Cortex of kidney (tissue), 1 donor: ENCODE measurements at places on chromosomes 4 and X.

GRCh38 chr4:87941537-87942392 lies 33.7 kb upstream of the SPP1 start:
- no peak for DNase-seq

DNA sequence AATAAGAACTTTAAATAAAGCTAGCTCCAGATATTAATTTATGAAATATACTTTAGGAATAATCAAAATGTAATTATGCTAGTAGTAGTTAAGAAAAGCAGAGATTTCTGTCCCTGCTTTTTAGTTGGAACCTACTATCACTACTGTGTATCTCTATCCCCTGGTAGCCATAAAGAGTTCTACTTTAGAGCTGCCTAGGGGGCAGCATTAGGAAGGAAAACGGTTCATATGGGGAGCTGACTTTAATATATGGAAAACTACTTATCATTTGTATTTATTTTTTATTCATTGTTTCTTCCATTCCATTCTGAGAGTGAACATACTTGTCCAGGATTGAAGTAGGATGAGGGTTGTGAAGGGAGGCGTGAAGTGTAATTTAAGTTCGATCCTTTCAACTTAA lies 40.9 kb downstream of the CPEB2 start:
- no peak for DNase-seq

DNA sequence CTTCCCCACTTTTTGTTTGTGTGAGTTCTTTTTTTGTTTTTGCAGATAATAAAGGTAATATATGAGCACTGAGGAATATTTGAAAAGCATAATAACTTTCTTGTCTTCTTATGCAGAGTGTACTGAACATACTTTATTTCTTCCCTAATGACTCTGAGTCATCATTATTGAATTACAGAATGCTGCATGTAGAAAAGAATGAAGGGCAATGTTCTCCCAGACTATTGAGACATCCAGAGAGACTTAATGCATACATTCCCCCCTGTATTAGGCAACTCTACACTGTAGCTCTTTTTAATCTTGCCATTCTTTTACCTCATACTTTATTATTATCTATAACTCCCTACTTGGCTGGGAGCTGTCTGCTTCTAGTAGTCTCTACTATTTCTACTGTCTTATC lies 240.5 kb upstream of the ANKRD50 start:
- no peak for DNase-seq

DNA sequence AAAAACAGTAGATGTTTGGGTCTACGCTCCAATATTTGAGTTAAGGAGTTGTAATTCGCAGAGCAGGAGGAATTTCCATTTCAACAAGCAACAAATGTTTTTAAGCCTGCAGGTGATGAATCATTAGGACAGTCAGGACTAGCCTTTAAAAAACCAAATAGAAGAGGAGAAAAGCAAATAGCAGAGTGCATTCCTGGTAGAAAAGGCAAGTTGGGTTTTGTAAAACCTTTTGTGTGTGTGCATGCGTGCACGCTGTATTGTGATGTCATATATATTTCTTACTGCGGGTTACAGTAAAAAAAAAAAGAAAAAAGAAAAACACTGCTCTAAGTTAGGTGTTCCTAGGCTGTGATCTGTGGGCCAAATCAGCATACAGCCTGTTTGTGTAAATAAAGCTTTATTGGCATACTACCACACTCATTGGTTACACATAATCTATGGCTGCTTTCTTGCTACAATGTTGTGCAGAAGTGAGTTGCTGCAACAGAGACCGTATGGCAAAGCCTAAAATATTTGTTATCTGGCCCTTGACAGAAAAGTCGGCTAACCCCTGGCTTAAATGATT lies 135.6 kb downstream of the MID1 start:
- DNase-seq: no peak

GRCh38 chrX:11908371-11908770 lies 150.3 kb downstream of the MSL3 start:
- DNase-seq: no peak

DNA sequence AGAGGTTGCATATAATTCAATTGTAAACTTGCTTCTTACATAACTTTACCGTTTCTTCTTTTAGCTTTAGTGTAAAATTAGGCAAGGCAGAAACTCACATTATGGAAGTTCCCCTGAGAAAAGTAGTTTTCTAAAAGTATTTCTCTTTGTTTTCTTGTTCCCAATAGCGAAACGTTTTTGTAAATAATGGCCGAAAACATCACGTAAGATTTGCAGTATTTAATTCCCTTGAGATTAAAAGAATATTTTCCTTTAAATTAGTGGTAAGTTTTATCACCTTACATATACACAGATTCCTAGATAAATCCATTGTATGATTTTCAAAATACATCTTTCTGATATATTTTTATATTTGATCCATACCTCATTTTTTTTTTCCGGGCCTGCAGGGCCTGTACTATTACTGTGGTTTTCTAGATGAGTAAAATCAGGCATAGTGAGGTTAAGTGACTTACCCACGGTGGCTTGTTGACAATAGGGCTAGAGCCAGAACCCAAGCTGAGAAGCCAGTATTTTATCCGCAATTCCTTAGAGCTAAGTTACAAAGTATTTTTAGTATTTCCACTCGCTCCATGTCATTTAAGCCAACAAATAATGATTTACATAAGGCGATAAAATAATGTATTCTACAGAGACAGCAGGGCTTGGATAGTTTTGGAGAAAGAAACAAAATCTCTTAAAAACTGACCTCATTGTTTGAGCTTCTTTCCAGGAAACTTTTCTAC lies 82.2 kb upstream of the VEGFC start:
- DNase-seq: no peak
